ENCODE measurements at places on chromosomes 7 and 10.

- DNase-seq: no peak
Observed at GRCh38 chr10:74922921-74923320, 96.5 kb downstream of the KAT6B start.

DNA sequence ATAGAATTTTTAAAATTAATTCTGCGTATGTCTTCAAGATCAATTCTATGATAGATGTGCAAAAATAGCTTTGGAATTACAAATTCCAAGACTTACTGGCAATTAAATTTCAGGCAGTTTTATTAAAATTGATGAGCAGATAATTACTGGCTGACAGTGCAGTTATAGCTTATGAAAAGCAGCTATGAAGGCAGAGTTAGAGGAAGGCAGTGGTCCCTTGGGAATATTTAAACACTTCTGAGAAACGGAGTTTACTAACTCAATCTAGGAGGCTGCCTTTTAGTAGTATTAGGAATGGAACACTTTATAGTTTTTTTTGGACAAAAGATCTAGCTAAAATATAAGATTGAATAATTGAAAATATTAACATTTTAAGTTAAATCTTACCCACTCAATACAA is 70.8 kb downstream of the CFTR start:
- DNase-seq: no peak

DNA sequence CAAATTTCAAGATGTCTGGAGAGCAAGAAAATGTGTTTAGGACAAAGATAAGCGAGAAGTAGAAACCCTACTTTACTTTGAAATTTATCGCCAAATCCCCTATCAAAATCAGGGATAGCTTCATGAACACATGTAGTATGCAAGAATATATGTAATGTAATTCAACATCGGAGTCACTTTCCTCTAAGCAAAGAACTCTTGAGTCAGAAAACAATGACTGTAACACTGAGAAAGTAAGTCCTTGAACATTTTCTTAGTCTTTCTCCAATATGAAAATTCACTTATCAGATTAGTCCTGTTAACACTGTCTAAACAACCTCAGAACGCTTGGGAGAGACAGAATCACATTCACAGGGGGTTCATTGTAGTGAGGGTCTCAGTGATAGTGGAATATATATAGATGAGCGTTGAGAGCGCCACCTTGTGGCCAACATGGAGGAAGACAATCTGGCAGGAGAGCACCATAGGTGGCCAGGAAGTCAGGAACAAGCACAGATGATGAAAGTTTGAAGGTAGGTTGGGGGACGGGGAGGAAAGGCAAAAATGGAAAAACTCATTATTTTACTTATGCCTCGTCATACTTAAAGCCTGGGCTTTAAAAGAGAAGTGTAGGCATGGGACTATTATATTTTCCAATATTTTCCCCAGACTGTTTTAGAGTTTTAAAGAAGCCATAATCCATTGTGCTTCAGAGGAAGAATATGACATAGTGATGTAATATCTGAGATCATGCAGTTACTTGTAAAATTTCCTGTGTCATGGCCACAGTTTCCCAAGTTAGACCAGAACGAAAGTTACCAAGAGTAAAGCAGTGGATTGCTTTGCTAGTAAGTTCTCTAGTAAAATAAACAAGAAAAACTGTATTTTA is 115.5 kb upstream of the GNAI1 start:
- DNase-seq: peak; percentile 65

DNA sequence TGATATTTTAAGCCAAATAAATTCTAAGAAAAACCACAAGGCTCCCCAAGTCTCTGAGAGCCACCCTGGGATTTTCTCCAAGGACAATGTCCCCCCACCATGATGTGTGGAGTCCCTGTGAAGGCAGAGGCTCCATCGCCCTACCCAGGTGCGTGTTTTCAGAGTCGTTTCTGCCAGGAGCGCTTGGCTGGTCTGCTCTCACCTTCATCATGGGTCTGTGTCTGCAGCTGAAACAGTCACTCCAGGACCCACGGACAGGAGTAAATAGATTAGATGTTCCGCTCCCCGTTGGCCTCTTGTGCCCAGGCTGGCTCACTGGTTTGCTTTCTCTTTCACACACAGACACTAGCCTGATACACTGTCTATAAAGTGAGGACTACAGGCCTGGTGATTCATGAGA is 217.5 kb downstream of the SFMBT2 start:
- DNase-seq: no peak

DNA sequence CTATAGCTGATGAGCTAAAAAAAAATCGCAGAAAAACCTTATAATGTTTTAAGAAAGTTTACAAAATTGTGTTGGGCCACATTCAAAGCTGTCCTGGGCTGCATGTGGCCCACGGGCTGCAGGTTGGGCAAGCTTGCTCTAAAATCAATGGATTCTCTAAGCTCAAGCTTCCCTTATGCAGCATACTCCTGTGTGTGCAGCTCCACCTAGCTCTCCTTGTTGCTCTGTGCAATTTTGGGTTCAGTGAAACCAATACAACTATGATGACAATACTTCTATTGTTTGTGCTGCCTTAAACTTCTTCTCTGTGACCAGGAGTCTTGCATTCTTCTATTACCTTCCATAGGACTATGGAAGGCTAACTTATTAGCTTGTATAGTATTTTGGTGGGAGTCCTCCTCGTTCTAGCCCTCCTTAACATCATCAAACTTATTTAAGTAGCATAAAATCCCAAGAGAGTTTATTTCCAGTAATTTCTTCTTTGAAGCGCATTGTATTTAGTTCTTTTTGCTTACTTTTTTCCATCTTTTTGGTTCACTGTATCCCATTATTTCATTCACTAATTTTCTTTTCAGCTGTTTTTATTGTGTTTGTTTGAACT is 170.9 kb upstream of the SMIM30 start:
- DNase-seq: peak; percentile 56

DNA sequence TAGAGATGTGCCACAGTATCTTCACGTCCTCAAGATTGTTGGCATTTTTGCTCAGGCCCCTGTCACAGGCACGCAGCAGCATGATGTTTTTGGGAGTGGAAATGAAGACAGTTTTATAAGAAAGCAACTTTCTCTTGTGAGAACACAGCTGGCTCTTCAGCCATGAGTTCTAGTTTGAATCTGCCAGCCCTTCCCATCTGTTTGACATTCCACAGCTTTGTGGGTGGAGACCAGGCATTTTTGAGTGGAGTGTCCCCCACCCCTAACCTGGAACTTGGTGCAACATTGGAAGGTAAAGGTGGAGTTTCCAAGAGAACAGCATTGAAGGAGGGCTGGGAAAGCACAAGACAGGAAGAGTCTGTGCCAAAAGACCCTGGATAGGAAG is 253.1 kb upstream of the IGFBP3 start:
- DNase-seq: no peak

DNA sequence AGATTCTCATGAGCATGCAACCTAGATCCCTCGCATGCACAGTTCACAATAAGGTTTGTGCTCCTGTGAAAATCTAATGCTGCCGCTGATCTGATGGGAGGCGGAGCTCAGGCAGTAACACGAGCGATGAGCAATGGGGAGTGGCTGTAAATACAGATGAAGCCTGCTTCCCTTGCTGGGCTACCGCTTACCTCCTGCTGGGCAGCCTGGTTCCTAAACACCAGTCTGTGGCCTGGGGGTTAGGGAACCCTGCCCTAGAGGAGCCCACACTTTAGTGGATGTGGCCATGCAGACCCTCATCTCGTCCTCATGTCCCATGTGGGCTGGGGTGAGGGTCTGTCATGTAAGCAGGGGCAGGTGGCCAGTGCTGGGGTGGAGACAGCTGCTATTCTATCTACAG is 417.6 kb downstream of the GLRX3 start:
- DNase-seq: no peak

DNA sequence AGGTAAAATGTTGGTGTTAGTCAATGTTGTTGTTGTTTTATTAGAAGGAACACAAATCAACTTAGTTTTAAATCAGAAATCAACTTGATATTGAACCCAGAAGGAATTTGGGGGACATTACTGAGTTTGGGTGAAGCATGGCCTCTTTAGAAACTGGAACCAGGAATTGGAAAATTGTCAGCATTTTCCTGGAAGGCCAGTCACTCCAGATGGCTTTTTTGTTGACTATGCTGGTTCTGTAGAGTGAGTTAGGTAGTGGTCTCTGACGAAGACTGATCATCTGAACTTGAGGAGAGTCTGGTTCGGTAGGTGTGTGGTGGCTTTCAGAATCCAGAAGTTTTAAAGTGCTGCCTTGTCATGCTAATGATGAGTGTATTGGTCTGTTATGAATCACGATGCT is 111.5 kb downstream of the BMPER start:
- no peak for DNase-seq

DNA sequence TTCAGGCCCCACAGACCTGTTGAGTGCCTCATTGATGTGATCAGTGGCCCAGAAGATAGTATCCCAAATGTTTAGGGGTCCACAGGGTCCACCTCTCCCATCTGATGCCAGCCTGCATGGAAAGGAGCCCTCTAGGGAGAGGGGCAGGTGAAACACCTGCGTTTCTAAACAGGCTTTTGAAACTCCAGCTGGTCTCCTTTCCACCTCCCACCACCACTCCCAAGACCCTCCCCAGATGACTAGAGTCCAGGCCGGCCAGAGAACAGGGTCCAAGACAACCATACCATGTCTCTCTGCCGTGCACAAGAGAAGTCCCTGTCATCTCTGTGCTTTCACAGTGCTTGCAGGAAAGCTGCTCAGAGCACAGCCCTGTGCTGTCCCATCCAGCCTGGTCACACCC is 105.0 kb upstream of the NANOS1 start:
- DNase-seq: no peak

GRCh38 chr7:77791956-77792355 is 6.3 kb downstream of the TMEM60 start:
- DNase-seq: no peak

DNA sequence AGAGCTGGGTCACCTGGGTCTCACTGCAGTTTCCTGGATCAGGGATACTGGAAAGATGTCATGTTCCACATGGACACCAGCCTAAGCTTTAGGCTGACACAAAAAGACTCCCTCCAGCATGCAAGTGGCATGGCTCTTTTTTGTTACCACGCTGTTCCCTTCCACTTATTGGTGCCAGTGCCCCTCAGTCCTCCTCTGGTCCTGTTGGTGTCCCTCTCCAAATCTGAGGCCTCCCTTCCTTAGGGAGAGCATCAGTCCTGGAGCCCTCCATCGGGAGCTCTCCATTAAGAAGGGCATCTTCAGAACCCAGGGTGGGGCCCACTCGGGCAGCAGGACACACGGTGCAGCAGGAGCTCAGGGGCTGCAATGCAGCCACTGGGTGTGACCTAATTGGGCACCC is 76.1 kb upstream of the LRRC18 start:
- DNase-seq: no peak

GRCh38 chr7:50190776-50191175 is 97.7 kb upstream of the ZPBP start:
- DNase-seq: no peak

DNA sequence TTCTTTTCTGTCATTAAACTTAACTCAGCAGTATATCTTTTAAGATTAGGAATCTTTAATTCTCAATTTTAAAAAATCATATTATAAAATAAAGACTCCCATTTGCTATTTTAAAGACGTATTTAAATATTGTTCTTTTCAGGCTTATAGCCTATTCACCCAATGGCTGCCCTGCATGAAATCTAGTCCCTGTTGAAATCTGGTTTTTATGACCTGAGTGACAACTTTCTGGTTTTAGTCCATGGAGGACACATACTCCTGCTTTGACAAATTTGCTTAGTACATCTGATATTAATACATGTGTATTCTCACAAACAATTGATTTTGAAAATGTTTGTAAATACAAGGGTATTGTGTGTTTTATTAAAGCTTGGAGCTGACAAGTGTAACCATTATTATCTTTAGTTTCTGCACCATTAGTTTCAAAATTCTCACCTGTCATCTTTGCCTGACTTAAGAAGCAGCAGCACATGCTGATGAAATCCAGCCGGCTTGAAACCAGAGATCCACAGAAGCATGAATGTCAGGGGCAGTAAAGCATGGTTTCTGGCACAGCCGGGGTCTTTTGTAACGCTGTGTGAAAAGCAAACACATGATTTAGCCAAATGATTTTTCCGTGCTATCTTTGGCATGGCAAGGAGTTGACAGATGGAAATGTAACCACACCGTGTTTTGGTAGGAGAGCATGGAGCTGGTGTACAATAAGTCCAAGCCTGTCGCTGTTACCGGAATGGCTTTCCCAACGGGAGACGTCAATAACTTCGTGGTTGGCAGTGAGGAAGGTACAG is 262.8 kb downstream of the DYNC1I1 start:
- DNase-seq: no peak

DNA sequence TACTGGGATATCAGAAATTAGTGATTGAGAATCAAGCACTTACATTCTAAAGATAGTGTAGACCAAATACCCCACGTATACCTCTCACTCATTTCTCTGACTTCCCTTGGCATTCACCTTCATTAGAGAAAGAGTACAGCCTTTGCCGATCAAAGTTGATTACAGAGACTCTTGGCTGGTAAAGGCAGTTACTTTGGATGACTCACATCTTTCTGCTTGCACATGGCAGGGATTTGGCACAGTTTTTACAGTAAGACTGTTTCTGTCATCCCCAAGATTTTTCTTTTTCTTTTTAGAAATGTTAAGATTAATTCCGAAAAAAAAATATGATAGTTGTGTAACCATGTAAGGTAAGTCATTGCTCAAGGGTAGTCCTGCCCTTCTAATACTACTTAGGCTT is 143.0 kb downstream of the TSPAN12 start:
- DNase-seq: no peak

DNA sequence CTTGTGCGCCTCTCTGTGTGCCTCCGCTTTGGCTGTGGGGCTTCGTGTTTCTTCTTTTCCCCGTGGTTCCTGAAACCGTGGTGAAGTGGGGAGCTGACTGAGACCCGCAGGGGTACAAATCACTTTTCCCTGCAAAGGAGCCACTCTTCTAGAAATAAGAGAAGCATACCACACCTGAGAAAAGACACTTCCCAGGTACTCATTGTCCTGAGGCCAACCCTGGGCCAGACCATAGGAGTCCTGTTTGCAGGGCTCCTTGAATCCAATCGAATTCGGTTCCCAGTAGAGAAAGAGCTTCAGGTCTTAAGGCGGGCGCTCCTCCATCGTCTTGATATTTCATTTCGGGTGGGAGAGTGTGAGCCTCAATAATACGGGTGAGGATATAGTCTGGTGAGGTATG is 32.4 kb upstream of the ZNF273 start:
- DNase-seq: no peak

DNA sequence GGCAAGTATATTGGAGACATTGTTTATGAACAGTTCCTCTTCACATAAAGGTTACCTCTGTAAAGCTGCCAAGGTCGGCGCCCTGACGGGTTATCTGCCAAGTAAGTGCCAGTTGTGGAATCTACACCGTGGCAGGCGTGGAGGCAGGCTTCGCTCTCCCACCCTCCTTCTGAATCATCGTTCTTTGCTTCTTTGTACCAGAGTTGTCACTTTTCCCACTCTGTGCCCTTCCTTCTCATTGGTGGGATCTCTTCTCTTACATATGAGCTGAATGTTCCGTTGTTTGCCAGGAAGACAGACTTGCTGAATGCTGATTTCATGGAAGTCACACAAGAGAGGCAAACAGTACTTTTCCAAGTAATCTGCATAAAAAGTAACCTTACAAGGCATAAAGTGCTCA is 40.6 kb upstream of the PTPRZ1 start:
- no peak for DNase-seq

DNA sequence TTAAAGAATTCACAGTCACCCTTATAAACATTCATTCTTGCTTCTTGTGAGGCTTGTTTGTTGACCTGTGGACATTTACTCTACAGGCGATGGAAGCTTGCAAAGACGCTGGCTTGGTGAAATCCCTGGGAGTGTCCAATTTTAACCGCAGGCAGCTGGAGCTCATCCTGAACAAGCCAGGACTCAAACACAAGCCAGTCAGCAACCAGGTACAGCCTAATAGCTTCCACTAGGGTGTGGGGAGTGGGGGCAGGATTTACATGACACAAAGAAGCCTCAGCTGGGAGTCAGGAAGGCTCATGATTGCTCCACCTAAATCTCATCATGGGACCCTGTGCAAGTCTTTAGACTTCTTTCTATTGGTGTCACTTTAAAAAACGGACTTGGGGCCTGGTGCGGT is 29.0 kb downstream of the AKR1D1 start:
- DNase-seq: no peak
